ENCODE measurements at places on chromosomes 1 and 21.

GRCh38 chr1:112727716-112728115 lies 12.6 kb upstream of the PPM1J start:
- no peak overlapping the region for H3K27ac ChIP-seq
- no peak for DNase-seq
- H3K4me3 ChIP-seq: no peak overlapping the region
- H3K36me3 ChIP-seq: no peaks in the 10 kb centered on the region
- H3K27me3 ChIP-seq: no peaks in the 10 kb centered on the region

GRCh38 chr1:41780916-41781315 lies 137.8 kb downstream of the HIVEP3 start:
- no peak overlapping the region for H3K27ac ChIP-seq
- no peaks in the 10 kb centered on the region for H3K27me3 ChIP-seq
- H3K4me3 ChIP-seq: no peak overlapping the region
- no peaks in the 10 kb centered on the region for H3K36me3 ChIP-seq
- no peak for DNase-seq
- peaks cover 29% of the 10 kb centered on the region for H3K4me1 ChIP-seq

DNA sequence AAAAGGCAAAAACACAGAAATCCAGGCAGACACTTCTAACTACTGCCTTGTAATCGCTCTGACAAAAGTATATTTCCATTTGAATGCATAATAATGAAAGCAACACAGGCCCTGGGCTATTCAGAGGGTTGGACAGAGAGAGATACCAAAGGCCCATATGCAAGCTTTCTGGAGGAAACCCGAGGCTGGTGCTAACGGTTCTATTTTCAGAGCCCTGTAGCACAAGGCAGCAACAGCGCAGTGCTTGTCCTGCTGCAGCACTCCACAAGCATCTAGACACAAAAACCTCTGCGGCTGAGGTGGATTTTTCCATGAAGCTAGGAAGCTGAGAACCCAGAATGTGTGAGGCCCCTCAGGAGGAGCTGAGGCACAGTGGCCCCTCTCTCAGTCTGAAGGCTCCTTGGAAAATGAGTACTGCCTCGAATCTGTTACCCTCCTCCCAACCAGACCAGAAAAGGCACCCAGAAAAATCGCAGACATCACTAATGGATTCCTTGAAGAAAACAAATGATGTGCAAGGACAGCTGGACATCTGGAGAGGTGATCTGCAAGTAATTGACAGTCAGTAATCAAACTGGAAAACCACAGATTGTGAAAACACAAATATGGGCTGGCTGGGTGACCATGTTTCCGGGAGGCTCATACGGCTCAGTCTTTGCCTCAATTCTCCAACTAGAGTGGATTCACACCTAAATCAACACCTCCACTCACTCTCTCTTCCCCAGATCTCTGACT lies 54.0 kb downstream of the COLGALT2 start:
- H3K4me1 ChIP-seq: peaks cover 9% of the 10 kb centered on the region
- no peak overlapping the region for H3K4me3 ChIP-seq
- no peak overlapping the region for H3K27ac ChIP-seq
- H3K36me3 ChIP-seq: no peaks in the 10 kb centered on the region
- DNase-seq: no peak

- no peak for DNase-seq
- no peaks in the 10 kb centered on the region for H3K4me1 ChIP-seq
- no peak overlapping the region for H3K4me3 ChIP-seq
- no peaks in the 10 kb centered on the region for H3K27me3 ChIP-seq
These were observed 7.5 kb downstream of the XKR8 start for GRCh38 chr1:27967106-27967883.

GRCh38 chr1:218374401-218375353 lies 29.5 kb downstream of the TGFB2 start:
- H3K4me1 ChIP-seq: peaks cover 17% of the 10 kb centered on the region
- no peak overlapping the region for H3K4me3 ChIP-seq
- H3K27ac ChIP-seq: no peak overlapping the region
- DNase-seq: no peak

GRCh38 chr21:39036581-39036980 lies 146.7 kb downstream of the PSMG1 start:
- H3K4me3 ChIP-seq: no peak overlapping the region
- no peak for DNase-seq
- no peak overlapping the region for H3K27ac ChIP-seq
- no peaks in the 10 kb centered on the region for H3K4me1 ChIP-seq

GRCh38 chr1:170218257-170218650 lies 72.5 kb downstream of the NTMT2 start:
- H3K4me3 ChIP-seq: no peak overlapping the region
- H3K4me1 ChIP-seq: no peaks in the 10 kb centered on the region
- no peak for DNase-seq
- no peaks in the 10 kb centered on the region for H3K36me3 ChIP-seq
- H3K27me3 ChIP-seq: no peaks in the 10 kb centered on the region

GRCh38 chr1:159889821-159890252 lies 10.1 kb downstream of the CFAP45 start:
- no peak overlapping the region for H3K4me3 ChIP-seq
- DNase-seq: peak; percentile 29
- H3K4me1 ChIP-seq: no peaks in the 10 kb centered on the region
- H3K27me3 ChIP-seq: no peaks in the 10 kb centered on the region
- no peak overlapping the region for H3K27ac ChIP-seq
- H3K36me3 ChIP-seq: no peaks in the 10 kb centered on the region

GRCh38 chr1:165423136-165423535 lies 21.8 kb downstream of the RXRG start:
- no peak overlapping the region for H3K4me3 ChIP-seq
- no peak for DNase-seq
- H3K36me3 ChIP-seq: no peaks in the 10 kb centered on the region
- no peak overlapping the region for H3K27ac ChIP-seq
- no peaks in the 10 kb centered on the region for H3K4me1 ChIP-seq

GRCh38 chr1:27542463-27543273 lies 52.7 kb upstream of the WASF2 start:
- peaks cover 16% of the 10 kb centered on the region for H3K4me1 ChIP-seq
- peak overlapping the region; percentile 10 for H3K27ac ChIP-seq
- H3K27me3 ChIP-seq: no peaks in the 10 kb centered on the region
- no peak overlapping the region for H3K4me3 ChIP-seq
- H3K36me3 ChIP-seq: no peaks in the 10 kb centered on the region

- no peak overlapping the region for H3K27ac ChIP-seq
- DNase-seq: no peak
- H3K36me3 ChIP-seq: no peaks in the 10 kb centered on the region
- no peaks in the 10 kb centered on the region for H3K27me3 ChIP-seq
- H3K4me1 ChIP-seq: peaks cover 11% of the 10 kb centered on the region
- H3K4me3 ChIP-seq: no peak overlapping the region
These were observed 20.7 kb upstream of the IKBKE start for GRCh38 chr1:206449565-206449964.

DNA sequence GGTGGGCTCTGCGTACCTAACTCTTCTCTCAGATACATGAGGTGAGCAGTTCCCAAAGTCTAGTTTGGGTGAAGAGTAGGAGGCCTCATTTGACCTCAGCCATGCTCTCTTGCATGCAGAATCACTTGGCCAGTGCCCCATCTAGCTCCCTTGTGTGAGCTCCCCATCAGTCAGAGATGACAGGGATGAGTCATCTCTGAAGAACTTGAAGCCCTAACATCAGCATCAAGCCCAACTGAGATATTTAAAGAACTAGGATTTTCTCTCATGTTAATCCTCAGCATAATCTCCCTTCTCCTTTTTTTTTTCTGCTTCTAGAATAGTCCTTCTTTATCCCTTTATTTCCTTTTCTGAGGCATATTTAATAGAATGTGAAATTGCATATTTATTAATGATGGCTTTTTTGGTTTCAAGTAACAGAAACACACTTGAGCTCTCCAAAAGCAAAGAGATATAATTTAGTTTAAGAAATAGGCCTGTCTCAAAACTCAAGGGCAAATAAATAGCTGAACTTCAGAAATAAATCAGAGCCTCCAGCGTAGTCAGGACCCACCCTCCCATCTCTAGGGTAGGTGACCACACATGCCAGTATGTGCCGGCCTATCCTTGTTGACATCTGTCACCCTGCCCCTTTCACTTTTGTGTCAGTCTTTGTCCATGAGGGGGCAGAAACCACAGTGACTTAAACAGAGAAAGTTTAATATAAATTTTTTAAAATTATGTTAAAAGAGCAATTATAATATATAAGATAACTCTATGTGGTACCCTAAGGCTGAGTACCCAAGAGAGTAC lies 112.3 kb downstream of the TSEN15 start:
- peak; percentile 5 for DNase-seq
- H3K36me3 ChIP-seq: no peaks in the 10 kb centered on the region
- no peaks in the 10 kb centered on the region for H3K27me3 ChIP-seq
- no peak overlapping the region for H3K27ac ChIP-seq
- H3K4me3 ChIP-seq: no peak overlapping the region

GRCh38 chr1:162236201-162236600 lies 140.5 kb downstream of the SPATA46 start:
- H3K27me3 ChIP-seq: no peaks in the 10 kb centered on the region
- no peaks in the 10 kb centered on the region for H3K36me3 ChIP-seq
- H3K4me1 ChIP-seq: peaks cover 10% of the 10 kb centered on the region
- no peak overlapping the region for H3K27ac ChIP-seq

DNA sequence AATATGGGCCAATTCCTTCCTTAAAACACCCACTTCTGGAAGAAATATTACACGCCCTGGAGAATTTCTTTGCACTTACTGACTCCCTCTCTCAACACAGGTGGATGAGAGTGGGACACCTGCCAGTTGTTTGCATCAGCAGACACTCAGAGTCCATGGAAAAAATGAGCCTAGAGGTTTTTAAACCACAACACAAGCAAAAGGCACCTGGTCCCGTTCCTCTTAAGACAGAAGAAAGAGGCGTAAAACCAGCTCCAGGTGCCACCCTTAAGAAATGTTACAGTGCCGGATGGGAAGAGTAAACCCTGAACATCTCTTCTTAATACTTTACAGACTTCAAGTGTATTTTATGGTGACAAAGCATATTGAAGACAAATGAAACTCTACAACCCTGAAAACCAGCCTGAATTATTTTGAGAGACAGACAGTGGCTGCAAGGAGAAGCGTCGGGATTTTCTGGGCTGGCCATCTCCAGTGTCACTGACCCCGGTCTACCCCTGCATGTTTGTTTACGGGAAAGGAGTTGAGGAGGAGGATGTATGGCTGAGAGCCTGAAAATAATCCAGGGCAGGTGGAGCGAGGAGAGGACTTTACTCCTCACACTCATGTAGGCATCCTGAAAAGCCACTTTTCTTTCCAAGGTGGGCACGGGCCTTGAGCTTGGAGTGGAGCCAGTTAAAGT lies 7.8 kb upstream of the RIPK4 start:
- peaks cover 30% of the 10 kb centered on the region for H3K4me1 ChIP-seq
- H3K27ac ChIP-seq: no peak overlapping the region
- no peaks in the 10 kb centered on the region for H3K27me3 ChIP-seq
- H3K36me3 ChIP-seq: no peaks in the 10 kb centered on the region
- no peak overlapping the region for H3K4me3 ChIP-seq
- DNase-seq: peak; percentile 58

- H3K4me3 ChIP-seq: no peak overlapping the region
- H3K4me1 ChIP-seq: no peaks in the 10 kb centered on the region
- peak; percentile 45 for DNase-seq
These were observed 140.2 kb upstream of the FGGY start for GRCh38 chr1:59156526-59157199.

- H3K27ac ChIP-seq: no peak overlapping the region
- no peak for DNase-seq
- H3K4me1 ChIP-seq: peaks cover 5% of the 10 kb centered on the region
- H3K36me3 ChIP-seq: no peaks in the 10 kb centered on the region
- no peak overlapping the region for H3K4me3 ChIP-seq
These were observed 140.3 kb downstream of the PLPP3 start for GRCh38 chr1:56438901-56439551.

- no peak overlapping the region for H3K27ac ChIP-seq
- H3K36me3 ChIP-seq: no peaks in the 10 kb centered on the region
These were observed 55.2 kb upstream of the KIF1B start for GRCh38 chr1:10155087-10155712.

DNA sequence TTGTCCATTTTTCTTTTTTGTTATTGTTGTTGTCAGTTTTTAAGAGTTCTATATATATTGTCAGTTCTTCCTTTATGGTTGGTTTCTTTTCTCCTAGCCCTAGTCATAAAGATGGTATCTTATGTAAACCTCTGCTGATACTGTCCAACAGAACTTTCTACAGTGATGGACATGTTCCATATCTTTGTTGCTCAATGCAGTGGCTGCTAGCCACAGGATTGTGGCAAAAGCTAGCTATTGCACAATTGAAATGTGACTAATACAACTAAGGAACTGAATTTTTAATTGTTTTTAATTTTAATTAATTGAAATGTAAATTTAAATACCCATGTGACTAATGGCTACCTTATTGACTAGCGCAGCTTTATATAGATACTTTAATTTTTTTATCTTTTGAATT lies 411.8 kb upstream of the PTBP2 start:
- no peaks in the 10 kb centered on the region for H3K36me3 ChIP-seq
- H3K4me3 ChIP-seq: no peak overlapping the region
- DNase-seq: peak; percentile 7
- no peak overlapping the region for H3K27ac ChIP-seq
- H3K4me1 ChIP-seq: no peaks in the 10 kb centered on the region

GRCh38 chr1:173581383-173582079 lies 21.3 kb downstream of the SLC9C2 start:
- no peaks in the 10 kb centered on the region for H3K27me3 ChIP-seq
- no peaks in the 10 kb centered on the region for H3K4me1 ChIP-seq
- no peaks in the 10 kb centered on the region for H3K36me3 ChIP-seq
- no peak for DNase-seq
- H3K27ac ChIP-seq: no peak overlapping the region
- no peak overlapping the region for H3K4me3 ChIP-seq

DNA sequence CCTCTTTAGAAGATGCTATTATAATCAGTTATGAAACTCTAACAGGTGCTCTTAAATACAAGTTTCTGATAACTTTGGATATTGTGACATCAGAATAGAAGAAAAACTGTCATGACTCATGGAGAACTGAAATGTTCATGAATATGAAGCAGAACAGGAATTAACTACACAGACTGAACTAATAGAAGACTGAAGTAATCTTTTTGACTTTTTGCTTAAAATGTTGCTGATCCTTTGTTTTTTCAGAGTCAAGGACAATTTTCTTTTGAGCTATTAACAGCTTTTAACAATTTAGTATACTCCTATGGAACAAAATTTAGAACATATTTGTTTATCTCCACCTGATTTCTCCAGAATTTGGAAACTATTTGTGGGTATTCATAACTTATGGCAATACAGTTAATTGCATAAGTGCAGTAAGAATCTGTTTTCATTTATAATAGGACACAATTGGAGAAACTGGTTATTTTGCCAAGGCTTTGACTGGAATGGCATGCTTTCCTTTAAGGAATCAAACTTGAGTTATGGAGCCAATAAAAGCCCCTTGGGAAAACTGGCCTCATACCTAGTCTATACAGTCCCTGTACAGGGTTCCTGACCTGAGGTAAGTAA lies 18.7 kb upstream of the PLA2G5 start:
- H3K36me3 ChIP-seq: no peaks in the 10 kb centered on the region
- no peak overlapping the region for H3K27ac ChIP-seq
- H3K27me3 ChIP-seq: no peaks in the 10 kb centered on the region
- H3K4me3 ChIP-seq: no peak overlapping the region
- no peak for DNase-seq

- H3K36me3 ChIP-seq: peaks cover 60% of the 10 kb centered on the region
- H3K27me3 ChIP-seq: no peaks in the 10 kb centered on the region
- H3K4me1 ChIP-seq: no peaks in the 10 kb centered on the region
- H3K4me3 ChIP-seq: no peak overlapping the region
- H3K27ac ChIP-seq: no peak overlapping the region
These were observed 44.3 kb downstream of the TPR start for GRCh38 chr1:186330758-186331157.

GRCh38 chr1:154418062-154418921 lies 13.1 kb downstream of the IL6R start:
- H3K4me1 ChIP-seq: peaks cover 63% of the 10 kb centered on the region
- H3K27ac ChIP-seq: peak overlapping the region; percentile 96
